Fibroblast of skin of scalp (primary cell): ENCODE measurements at places on chromosomes 12 and 14.

GRCh38 chr12:31035226-31035625 lies 38.4 kb upstream of the DDX11 start:
- no peak for DNase-seq

GRCh38 chr12:120183211-120183631 lies 11.3 kb downstream of the GCN1 start:
- peak; percentile 43 for DNase-seq

DNA sequence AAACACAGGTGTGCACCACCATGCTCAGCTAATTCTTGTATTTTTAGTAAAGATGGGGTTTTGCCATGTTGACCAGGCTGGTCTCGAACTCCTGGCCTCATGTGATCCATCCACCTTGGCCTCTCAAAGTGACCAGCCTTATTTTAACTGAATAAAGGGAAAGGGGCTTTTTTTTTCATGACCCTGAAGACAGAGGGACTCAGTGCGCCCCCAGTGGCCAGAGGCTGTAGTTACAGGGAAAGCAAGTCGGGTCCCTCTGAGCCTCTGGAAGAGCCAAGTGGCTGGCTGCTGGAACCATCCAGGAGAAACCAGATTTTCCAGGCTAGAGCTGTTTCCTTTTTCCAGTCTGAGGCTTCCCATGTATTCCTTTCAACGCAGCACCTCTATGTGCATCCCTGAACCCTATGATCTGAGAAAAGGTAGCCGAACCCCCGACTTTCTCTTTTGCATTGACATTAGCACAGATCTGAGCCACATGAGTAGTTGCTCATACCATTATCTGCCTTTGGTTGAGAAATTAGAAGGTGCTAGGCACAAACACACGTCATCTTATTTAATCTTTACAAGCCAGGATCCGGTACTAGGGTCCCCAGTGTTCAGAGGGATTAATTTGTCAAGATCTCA lies 342.7 kb downstream of the CACNA1C start:
- peak; percentile 49 for DNase-seq

GRCh38 chr12:51225771-51226170 lies 7.9 kb upstream of the POU6F1 start:
- no peak for DNase-seq

DNA sequence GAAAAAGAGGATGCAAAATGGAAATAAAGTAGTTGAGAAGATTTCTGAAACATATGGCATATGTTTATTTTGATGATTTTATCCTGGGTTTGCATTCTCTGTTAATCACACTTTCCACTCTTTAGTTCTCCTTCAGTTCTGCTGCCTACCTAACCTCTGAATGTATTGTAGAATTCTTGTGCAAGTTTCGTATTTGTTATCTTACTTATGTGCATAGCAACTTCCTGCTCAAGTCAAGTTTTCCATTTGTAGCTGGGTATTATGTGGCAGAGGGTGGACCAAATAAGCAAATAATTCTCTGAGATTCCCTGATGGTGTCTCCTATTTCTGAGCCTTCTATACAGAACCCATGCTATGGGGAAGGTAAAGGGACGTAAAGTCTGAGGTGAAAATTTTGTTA lies 381.6 kb downstream of the FOXG1 start:
- no peak for DNase-seq

DNA sequence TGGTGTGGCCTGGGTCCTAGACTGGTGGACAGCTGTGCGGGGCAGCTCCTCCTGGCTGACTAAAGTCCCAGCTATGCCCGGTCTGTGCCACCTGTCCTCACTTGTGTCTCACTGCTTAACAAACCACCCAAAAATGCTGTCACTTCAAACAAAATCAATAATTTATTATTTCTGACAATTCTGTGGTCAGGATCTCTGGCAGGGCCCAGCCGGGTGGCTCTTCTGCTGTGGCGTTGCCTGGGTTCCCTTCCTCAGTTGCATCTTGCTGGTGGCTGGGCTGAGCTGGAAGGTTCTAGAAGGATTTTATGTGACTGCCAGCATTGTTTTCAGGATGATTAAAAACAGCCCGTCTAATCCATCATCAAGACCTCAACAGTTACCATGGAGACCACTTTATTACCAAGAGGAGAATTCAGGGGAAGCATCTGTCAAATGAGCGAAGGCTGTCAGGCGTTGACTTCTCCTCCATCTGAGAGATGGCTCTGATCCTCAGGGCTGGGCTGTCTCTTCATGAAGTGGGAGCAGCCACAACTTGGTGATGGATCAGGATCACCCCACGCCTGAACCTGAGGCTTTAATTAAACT lies 280.6 kb upstream of the SFSWAP start:
- no peak for DNase-seq

- no peak for DNase-seq
Observed at GRCh38 chr14:93915070-93915705, 12.0 kb upstream of the FAM181A start.

DNA sequence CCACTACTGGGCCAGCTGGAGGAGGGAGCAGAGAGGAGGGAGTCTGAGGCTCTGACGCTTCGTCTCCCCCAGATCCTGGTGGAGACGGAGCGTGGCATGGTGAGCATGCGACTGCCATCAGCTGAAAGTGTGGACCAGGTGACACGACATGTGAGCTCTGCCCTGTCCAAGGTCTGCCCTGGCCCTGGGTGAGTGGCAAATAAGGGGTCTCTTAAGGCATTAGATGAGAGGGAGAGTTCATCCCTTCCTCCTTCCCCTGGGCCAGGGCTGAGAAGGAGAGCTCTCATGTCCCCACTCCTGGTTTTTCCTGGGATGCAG lies 2.5 kb downstream of the CARMIL3 start:
- no peak for DNase-seq

DNA sequence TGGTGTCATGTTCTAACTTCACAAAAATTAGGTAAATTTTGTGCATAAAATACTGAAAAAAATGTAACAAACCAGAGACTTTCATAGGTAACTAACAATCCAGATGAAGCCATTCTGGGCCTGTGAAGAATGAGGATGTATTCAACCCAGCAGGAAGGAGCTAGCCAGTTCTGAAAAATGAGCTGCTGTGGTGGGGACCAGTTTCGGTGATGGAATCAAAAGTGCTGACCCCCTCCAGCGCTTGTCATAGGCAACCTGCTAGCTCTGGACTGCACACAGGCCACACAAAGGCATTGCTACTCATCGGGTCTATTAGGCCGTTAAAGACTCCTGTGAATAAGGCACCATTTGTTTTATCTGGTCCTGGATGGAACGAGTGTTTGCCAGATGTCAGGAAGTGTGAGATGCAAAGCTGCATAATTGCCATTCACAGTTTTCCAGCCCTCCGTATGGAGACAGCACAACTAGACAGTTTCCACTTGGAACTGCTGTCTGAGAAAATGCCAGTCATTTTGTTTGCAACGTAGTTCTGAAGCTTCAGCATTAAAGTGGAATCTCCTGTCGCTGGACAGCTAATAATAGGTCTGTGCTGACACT lies 3.3 kb upstream of the RIMBP2 start:
- DNase-seq: no peak

- DNase-seq: peak; percentile 58
Observed at GRCh38 chr14:70896981-70897380, 10.3 kb upstream of the PCNX1 start.

DNA sequence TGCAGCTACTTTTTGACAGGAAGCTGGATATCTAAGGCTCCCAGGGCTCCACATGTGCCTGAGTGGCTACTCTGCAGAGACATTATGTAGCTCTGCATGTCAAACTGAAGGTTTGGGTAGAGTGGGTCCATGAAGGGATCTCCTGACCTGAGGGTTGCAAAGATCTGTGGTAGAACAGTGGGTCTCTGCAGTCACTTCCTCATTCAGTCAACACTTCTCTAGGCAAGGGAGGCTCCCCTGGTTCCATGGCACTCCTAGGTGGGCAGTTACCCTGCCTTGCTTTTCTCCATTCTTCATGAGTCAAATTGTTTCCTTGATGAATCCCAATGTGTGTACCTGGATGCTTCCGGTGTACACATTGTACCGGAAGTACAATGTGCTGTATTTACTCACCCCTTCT lies 57.4 kb downstream of the CMAS start:
- DNase-seq: no peak

- no peak for DNase-seq
Observed at GRCh38 chr12:52038447-52038846, 12.8 kb upstream of the NR4A1 start.

- no peak for DNase-seq
Observed at GRCh38 chr14:53441789-53442188, 288.7 kb upstream of the DDHD1 start.

- no peak for DNase-seq
Observed at GRCh38 chr14:58332561-58332960, 34.2 kb downstream of the ARID4A start.

DNA sequence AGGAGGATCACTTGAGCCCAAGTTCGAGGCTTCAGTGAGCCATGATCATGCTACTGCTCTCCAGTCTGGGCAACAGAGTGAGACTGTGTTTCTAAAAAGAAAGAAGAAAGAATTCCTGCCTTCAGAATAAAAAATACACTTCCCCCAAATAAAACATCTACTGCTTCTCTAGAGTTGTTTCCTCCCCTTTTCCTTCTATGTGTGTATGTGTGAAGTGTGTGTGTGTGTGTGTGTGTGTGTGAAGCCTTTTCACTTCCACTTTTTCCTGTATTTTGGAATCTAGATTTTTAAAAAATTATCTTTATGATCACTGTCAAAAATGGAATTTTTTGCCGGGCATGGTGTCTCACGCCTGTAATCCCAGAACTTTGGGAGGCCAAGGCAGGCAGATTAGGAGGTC lies 12.6 kb upstream of the SNX6 start:
- DNase-seq: no peak

- DNase-seq: no peak
Observed at GRCh38 chr12:77878901-77879300, 48.2 kb downstream of the NAV3 start.

- DNase-seq: no peak
Observed at GRCh38 chr12:23757541-23757962, 191.9 kb downstream of the SOX5 start.

GRCh38 chr12:94867066-94867855 lies 136.2 kb downstream of the NDUFA12 start:
- DNase-seq: peak; percentile 6

DNA sequence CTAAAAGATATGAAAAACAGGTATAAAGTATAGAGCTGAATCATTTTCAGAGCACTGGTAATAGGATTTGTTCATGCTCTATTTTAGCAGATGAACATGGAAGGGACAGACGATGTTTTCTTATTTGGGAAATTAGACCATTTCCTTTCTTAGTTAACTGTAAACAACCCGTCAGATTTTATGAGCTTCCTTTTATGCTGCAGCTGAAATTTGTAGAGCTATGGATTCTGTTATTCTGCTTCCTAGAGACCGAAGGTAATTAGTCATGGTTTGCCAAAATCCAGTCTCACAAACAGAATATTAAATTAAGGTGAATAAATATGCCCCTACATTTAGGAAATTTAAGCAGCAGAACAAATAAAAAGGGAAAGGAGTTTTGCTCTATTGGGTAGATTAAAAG lies 180.2 kb upstream of the SYT1 start:
- DNase-seq: no peak

- DNase-seq: peak; percentile 11
Observed at GRCh38 chr14:39665075-39665475, 232.8 kb upstream of the FBXO33 start.

GRCh38 chr12:3646561-3647241 lies 106.2 kb downstream of the CRACR2A start:
- DNase-seq: no peak

DNA sequence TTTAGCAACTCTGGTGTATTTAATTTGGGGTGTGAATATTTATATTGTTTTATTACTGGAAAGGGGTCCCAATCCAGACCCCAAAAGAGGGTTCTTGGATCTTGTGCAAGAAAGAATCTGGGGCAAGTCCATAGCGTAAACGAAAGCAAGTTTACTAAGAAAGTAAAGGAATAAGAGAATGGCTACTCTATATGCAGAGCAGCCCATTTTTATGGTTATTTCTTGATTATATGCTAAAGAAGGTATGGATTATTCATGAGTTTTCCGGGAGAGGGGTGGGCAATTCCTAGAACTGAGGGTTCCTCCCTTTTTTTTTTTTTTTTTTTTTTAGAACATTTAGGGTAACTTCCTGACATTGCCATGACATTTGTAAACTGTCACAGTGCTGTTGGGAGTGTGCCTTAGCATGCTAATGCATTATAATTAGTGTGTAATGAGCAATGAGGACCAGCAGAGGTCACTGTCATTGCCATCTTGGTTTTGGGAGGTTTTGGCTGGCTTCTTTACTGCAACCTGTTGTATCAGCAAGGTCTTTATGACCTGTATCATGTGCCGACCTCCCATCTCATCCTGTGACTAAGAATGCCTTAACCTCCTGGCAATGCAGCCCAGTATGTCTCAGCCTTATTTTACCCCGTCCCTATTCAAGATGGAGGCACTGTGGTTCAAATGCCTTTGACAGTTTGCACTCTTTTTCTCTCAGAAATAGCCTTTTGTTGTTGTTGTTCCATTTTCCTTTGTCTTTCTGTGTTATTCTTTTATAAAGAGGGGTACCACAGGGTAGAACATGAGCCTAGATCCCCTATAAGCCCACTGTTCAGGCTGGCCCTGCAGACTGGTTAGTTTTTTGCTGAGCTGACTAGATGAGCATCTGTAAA lies 75.5 kb upstream of the DCD start:
- DNase-seq: peak; percentile 15

DNA sequence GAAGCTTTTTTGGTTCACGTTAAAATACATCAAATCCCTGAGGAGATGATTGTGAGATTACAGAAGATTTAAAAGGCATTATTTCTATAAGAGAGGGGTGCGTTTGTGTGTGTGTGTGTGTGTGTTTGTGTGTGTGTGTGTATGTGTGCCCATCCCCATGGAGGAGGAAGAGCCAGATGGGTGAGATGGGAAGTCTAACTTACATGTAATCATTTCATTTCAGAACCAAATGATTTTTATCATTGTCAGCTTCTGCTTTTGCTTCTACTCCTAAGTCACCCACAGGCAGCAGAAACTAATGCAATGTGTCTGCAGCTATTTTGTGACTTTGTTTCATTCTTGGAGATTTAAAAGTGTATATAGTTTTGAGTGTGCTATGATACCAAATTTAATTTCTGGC lies 68.7 kb downstream of the SLC4A8 start:
- DNase-seq: no peak

- DNase-seq: no peak
Observed at GRCh38 chr12:105744371-105745058, 394.2 kb downstream of the NUAK1 start.
